ENCODE measurements at places on chromosomes 1 and 21.
A peak's percentile ranks its signal among the peaks of the same experiment; 100 is the strongest.

DNA sequence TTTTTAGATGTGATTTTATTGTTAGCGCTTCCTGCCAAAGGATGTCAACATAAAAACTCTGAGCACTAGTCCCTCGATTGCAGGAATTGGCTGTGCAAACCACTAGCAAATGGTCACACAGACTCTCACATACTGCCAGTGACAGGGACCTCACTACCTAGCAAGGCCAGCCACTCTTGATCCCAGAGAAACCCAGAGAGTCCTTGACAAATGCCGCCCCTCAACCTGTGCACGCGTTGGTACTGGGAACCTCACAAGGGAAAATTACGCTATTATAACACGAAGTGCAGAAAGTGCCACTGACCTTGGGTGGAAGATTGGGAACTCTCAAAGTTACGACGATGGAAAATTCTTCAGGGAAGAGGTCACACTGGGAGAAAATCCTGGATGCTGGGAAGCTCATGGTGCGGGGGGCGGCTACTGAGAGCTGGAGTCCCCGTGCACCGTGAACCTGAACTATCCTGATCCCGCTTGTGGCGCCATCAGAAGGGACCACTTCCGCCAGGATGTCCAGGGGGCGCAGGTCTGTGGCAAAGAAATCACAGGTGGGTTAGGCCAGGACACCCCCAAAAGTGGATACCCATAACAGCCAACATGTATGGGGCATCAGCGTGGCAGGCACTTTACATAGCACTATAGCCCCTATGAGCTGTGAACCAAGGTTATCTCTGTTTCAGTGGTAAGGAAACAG lies 5.9 kb upstream of the KRTAP10-4 start:
- DNase-seq: no peak

DNA sequence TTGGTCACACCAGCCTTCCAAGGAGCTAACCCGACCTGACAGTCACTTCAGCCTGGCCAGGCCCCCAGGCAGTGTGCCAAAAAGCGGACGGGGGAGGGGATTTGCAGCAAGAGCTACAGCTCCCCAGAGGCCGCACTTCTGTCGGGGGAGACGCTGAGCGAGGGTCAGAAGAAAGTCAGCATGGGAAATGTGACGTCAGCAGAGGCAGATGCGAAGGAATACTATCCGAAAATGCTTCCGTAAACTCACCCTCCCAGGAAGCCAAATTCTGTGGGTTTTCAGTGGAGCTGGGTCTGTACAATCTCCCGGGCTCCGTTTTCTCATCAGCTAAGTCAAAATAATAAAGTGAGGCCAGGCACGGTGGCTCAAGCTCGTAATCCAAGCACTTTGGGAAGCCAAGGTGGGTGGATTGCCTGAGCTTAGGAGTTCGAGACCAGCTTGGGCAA lies 28.5 kb upstream of the ECE1 start:
- no peak for DNase-seq

GRCh38 chr1:111720274-111720976 lies 18.8 kb downstream of the INKA2 start:
- DNase-seq: no peak

- DNase-seq: no peak
Observed at GRCh38 chr1:178457651-178458050, 39.1 kb downstream of the CLEC20A start.

- DNase-seq: no peak
Observed at GRCh38 chr1:160740133-160740688, 1.2 kb downstream of the SLAMF7 start.

DNA sequence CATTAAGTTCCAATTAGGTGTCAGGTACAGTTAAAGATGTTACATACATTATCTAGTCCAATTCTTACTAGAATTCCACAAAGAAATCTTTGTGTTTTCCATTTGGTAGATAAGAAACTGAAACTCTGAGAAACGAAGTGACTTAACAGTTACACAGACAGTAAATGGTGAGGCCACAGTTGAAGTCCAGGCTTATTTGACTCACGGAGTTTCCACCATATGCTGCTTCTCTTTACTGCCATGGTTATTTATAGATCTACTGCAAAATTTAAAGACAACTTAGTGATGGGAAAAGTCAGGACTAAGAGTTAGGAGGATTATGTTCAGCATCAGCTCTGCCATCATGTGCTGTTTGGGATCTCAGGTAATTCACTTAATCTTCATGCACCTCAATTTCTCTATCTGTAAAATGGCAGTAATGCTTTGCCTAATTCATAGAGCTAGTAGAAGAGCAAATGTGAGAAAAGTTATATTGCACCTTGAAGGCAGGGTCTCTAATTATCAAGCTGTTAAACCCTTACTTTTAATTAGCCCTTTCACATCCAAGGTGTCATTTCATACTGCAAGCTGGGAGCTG lies 26.2 kb upstream of the SAMSN1 start:
- DNase-seq: no peak

GRCh38 chr1:248811514-248812490 lies 13.9 kb downstream of the SH3BP5L start:
- DNase-seq: no peak

- peak; percentile 74 for DNase-seq
Observed at GRCh38 chr1:39609618-39610331, 29.7 kb downstream of the HEYL start.

DNA sequence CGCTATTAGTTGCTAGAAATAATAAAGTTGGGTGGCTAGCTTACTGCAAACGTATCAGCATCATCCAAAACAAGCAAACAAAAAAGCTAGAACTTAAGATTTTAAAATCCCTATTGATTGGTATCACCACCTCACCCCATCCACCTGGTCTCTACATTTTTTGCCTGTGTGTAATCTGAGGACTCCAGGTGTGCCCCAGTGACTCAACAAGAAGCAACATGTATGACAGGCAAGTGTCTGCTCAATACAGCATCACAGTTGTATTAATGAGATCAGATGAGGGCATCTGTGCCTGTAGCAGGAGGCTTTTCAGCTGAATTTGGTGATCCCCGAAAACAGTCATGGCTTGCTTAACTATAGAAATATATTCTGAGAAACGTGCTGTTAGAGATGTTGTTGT lies 14.6 kb upstream of the PAPPA2 start:
- no peak for DNase-seq

DNA sequence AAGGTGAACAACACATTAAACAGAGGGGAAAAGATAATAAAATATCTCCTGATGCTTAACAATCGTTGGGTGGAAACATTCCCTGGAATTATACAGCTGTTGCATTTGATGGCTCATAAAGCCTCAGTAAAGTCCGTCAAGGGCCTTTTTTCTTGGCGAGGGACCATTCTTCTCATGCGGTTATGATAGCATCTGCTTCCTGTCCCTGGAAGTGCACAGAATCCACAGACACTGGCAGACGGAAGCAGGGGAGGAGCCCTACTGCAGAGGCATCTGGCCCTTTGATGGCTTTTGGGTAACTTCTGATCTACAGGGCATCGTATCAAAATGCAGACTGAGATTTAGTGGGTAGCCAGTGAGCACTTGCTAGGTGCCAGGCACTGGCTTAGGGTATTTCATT lies 286.9 kb downstream of the KIF26B start:
- no peak for DNase-seq

DNA sequence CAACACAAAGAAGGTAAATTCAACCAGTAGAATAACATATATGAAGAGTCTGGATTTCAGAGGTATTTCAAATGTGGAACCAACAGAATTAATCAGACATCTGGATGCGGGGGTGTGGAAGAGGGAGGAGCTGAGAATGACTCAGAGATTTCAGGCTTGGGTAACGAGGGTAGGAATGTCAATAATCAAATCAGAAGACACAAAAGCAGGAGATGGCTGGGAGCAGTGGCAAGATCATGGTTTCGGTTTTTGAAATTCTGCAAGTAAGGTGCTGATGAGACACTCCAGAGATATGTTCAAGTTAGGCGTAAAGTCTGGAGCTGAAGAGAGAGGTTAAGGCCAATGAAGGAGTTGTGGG lies 64.0 kb downstream of the PLPPR5 start:
- DNase-seq: no peak

GRCh38 chr21:45598109-45598508 lies 45.4 kb upstream of the PCBP3 start:
- DNase-seq: no peak

DNA sequence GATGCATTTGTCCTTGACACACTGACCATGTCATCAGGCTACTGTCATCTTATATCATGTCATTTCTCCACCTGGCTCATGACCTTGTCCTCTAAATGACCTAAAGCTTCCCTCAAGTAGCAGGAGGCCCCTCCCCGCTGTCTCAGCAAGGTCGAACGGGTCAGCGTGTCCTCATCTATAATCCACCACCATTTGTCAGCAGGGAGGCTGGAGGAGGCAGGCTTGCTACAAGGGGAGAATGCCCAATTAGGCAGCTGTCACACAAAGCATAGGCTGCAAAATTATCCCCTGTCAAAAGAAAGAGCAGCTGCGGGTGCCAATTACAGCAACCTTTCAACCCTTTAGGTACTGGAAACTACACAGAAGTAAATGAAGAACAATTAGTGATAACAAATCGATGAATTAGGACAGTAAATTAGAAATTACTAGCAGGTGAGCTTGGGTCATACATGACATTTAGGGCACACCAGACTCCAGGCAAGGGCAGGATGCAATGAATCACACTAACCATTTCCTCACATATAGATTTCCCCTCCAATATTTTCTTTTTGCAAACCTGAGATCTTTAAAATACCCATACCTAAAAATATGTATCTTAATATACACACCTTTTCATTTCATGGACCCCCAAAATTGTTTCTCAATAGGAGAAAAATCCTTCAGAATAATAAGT lies 61.2 kb downstream of the NRIP1 start:
- DNase-seq: no peak

DNA sequence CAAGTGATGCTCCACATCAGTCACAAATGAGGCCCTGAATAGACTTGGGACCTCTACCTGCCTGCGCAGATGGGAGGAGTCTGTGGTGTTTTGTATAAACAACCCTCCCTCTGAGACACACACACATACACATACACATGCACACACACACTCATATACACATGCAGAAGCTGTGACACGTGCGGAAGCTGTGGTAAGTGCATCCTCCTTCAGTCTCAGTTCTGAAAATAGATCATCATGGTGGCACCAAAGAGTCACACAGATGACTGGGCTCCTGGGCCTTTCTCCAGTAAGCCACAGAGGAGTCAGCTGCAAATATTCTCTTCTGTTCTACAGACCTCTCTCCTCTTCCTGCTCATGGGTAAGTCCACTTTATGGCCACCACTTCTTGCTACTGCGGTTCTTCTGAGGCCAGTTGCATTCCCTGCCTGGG lies at the start of gene LY9:
TSS of gene LY9 (plus strand) at position 224 of the 433 bp plus-strand sequence. CDS start at position 238, 14 bp downstream.
- peak; percentile 68 for DNase-seq

- no peak for DNase-seq
Observed at GRCh38 chr1:212759683-212760082, 31.9 kb downstream of the NSL1 start.

- no peak for DNase-seq
Observed at GRCh38 chr1:201877877-201878401, 10.8 kb upstream of the SHISA4 start.

- no peak for DNase-seq
Observed at GRCh38 chr1:206491616-206492015, 15.7 kb upstream of the RASSF5 start.

GRCh38 chr1:228314315-228314657 lies 92.3 kb downstream of the TRIM11 start:
- no peak for DNase-seq

DNA sequence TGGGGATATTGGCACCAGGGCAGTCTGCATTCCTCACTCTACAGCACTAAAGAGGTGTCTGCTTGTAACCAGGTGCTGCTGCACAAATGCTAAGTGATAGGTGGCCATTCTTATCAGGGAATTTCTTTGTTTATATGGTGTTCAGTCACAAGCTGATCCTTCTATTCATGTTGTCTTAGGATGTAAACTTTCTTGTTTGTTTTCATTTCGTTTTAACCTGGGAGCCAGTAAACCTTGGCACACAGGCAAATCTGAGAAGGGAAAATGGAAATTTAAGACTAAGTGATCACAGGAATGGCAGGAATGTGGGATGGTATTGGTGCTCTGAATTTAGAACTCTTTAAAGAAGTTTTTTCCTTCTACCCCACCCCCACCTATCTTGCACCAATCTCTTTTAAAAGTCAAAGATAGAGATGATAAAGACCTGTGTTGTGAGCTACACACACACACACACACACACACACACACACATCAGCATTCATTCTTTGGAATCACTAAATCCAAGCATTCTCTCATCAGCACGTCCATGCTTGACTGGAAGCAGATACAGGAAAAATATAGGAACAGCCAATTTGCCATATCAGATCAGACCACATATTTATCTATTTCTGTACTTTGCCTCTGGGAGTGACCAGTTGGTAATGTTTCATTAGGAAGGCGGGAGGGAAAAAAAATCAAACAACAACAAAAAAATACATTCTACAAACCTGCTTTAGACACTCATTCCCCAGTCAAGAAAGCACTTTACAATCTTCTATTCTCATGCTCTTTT lies 451.4 kb upstream of the ADGRL2 start:
- no peak for DNase-seq

DNA sequence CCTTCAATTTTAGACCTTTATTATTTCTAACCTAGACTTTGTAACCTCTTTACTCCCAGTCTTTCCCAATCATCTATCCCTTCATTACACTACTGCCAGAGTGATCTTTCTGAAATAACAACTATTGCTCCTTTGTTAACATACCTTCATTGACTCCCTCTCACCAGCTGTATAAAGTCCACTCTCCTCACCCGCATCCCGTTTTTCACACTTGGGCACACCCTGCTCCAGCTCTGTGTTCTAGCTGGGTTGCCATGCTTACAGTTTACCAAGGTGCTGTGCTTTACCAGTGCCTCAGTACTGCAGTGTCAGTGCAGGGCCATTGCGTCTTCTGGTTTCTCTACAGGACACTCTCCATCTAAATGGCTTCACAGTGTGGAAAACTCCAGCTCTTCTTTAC lies 148.2 kb downstream of the NFIA start:
- DNase-seq: no peak

DNA sequence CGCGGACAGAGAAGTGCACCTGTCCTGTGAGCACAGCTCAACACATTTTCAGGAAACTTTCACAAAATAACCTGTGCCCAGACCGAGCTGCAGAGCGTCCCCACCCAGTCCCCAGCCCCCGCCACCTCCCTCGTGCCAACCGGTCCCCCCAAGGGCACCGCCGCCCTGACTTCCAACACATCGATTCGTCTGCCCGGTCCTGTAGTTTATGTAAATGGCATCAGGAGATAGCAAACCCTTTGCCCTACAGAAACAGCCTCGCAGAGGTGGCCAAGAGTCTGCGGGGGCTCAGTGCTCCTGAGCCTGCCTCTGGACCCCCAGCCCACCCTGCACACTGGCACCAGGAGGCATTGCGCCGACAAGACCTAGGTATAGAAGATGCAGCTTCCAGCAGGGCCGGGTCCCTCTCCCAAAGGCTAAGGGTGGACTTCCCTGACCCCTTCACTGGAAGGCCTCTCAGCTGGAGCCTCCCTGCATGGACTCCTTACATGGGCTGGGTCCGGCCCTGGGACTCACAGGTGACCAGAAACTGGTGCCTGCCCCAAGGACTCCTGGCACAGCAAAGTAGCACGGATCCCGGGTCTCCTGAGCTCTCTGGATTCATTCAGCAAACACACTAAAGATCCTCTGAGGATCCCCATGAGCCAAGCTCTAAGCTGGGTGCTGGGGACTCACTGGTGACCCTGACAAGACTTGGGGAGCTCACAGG lies 6.6 kb upstream of the PLEKHG5 start:
- DNase-seq: no peak
